Ecto neural progenitor cell (in vitro differentiated cells): ENCODE measurements at places on chromosomes 7 and 10.

- DNase-seq, result no peak
These were observed 581.3 kb downstream of the ATRNL1 start for GRCh38 chr10:115674496-115674895.

DNA sequence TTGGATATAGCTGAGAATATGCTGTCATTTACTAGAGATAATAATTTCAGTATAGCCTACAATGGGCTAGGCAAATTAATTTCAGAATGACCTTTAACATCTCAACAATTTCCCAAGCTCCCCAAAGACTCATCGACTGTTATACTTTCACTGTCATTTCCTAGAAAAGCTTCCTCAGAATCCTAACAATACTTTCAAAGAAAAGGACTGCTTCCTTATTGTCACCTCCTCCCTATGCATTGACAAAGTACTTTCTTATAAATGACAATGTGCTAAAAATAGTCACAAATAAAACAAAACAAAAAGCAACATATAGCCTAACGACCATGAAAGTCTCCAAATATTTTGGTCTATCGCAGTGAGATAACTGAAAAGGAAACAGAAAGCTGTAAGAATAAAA lies 272.6 kb downstream of the ELMO1 start:
- DNase-seq, result no peak

DNA sequence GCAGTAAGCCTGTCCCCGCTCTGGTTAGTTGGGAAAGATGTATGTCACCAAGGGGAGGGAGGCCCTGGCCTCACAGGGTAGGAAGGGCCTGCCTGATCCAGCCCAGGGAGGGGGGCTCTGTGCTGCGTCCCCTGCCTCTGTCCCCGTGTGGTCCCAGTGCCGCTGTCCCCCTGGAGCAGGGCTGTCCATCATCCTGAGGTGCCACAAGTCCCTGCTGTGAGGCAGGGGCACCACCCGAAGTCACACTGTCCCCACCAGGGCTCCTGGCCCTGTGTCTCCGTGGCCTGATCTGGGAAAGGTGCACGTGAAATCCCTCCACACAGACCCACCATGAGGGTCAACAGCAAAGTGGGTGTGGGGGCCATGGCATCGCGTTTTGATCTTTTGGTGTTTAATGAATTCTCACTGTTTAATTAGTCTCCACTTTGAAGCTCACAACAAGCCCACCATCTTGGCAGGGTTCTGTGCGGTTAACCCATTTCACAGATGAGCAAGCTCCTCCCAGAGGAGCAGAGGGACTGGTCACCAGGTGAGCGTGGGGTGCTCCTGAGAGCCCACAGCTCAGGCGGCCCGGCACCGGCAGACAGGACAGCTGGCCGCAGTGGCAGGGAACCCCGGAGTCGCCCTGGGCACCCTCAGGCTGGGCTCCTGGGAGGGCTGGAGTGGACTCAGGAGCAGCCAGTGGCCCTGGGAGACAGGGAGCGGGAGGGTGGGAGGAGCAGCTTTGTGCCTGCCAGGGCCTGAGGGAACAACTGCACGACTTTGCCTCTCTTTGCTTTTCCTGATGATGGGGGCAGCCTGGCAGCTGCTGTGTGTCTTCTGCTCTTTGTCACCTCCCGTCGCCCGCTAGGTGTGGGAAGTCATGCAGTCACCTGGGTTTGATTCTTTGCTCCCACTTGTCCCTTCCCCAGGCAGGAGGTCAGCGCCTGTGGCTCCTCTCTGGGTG lies 12.0 kb upstream of the CRYGN start:
- DNase-seq, result no peak

GRCh38 chr10:125102246-125102645 lies 58.1 kb downstream of the CTBP2 start:
- DNase-seq, result no peak

DNA sequence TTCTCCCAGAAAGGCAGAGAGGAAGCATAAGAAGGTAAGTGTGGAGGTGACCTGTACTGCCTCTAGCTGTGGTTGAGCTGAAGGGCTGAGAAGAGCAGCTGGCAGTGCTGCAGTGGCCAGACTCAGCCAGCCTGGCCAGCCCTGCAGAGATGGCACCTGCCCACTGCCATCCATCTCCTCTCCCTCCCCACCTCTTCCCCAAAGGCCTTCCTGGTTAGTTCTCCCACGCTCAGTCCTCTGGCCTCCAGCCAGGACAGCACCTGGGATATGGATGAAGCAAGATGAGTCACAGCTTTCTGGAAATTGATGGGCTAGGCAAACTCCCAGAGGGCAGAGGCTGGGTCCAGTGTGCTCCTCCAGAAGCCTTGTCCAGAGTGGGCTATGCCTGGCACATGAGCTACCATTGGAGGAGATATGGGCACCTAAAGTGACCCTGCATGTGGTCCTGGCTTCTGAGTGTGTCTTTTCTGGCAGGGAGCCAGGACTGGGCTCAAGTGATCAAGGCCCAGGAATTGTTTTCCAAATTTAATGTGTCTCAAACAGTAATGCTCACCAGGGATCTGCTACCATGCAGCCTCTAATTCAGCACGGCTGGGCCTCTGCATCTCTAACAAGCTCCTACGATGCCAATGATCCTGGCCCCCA lies 81.0 kb upstream of the CACUL1 start:
- no peak for DNase-seq

DNA sequence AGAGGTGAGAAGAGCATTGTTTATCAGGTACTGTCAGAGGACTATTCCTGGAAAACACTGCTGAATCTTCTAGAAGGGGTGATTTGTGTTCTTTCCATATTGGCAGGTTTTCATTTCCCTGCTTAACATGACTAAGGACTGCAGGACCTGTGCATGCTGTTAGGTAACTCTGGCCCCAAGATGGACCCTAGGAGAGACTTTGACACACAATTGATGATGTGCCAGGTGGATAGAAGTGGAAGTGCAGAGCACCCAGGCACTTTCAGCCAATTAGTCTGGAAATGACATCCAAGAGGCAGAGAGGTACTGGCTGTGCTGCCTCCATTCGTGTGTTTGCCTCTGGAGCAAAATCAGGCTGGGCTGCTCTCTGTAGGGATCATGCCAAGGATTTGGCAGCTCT lies 496.3 kb upstream of the GALNT17 start:
- no peak for DNase-seq

- no peak for DNase-seq
These were observed 65.3 kb downstream of the TET1 start for GRCh38 chr10:68625316-68625921.

GRCh38 chr7:26653430-26654399 lies 210.7 kb downstream of the SKAP2 start:
- no peak for DNase-seq

- DNase-seq, result no peak
These were observed 42.2 kb downstream of the ZWINT start for GRCh38 chr10:56318816-56319215.

DNA sequence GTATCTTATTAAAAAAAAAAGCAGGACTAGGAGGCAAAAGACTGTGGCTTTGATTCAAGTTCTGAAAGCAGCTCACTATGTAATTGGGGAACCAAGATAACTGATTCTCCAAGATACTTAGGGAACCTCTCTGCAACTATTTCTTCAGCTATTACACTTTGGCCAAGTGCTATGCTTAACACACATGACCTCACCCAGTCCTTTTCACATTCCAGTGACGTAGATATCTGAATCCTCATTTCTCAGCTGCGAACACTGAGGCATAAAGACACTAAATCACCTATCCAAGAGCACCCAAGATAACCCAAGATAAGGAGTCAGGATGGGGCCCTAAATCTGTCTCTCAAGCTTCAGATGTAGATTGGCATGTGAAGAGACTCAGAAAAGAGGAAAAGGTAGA lies 133.6 kb downstream of the GLI3 start:
- DNase-seq, result no peak

DNA sequence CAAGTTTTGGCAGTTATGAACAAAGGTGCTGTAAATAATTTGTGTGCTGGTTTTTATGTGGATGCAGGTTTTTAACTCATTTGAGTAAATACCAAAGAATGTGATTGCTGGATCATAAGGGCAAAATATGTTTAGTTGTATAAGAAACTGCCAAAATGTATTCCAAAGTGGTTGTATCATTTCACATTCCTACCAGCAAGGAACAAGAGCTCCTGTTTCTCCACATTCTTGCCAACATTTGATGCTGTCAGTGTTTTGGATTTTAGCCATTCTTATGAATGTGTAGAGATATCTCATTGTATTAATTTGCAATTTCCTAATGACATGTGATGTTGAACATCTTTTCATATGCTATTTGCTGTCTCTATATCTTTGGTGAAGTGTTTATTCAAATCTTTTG lies 207.3 kb upstream of the LRGUK start:
- DNase-seq, result no peak

DNA sequence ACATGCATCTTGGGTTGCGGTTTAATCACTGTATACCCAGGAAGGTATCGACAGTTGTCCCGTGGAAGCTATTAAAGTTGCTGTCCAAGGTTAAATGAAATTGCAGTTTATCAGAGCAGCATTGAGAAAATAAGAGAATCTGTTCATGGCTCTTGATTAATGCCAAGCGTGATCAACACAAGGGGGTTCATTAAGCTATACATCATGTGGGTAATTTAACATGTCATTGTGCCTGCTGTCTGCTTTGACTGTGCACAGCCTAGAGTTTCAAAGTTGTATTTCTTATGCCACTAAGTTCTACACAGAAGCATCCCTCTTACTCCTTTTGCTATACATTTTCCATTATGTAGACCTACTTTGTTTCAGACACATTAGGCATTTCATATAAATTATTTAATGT lies 74.8 kb upstream of the SP8 start:
- DNase-seq, result no peak

GRCh38 chr10:71361581-71361980 lies 35.1 kb upstream of the CDH23 start:
- no peak for DNase-seq

GRCh38 chr10:101308051-101308450 lies 45.9 kb upstream of the BTRC start:
- no peak for DNase-seq

DNA sequence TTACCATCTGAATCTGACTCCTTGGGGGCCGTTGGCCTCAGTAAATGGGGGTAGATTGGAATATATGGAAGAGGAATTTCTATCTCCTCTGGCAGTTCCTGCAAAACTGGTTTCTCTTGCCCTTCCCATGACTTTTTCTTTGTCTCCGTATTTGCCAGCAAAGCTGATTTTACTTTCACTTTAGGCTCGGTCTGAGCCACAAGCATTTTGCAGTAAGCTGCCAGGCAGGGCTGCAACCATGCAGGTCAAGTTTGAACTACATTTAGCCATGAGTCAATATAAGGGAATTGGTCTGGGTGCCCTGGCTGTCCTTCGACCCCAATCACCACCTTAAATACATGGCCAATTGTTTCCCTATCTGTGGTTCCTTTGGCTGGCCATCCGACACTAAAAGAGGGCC lies 104.3 kb downstream of the TRIM24 start:
- DNase-seq, result no peak

GRCh38 chr10:19966751-19967150 lies 150.5 kb downstream of the PLXDC2 start:
- DNase-seq, result peak; percentile 66

GRCh38 chr7:73768641-73769480 lies 1.2 kb downstream of the CLDN3 start:
- DNase-seq, result no peak
